Type B pancreatic cell (in vitro differentiated cells): ENCODE measurements at places on chromosomes 11 and 22.

GRCh38 chr11:57153448-57153847 is 28.3 kb upstream of the LRRC55 start:
- no peaks in the 10 kb centered on the region for H3K36me3 ChIP-seq
- H3K4me3 ChIP-seq = no peak overlapping the region
- peaks cover 12% of the 10 kb centered on the region for H3K4me1 ChIP-seq
- no peak for DNase-seq
- no peaks in the 10 kb centered on the region for H3K27me3 ChIP-seq

GRCh38 chr11:23202611-23203010 is 342.3 kb upstream of the CCDC179 start:
- H3K4me1 ChIP-seq = no peaks in the 10 kb centered on the region
- H3K27me3 ChIP-seq = no peaks in the 10 kb centered on the region
- no peak overlapping the region for H3K27ac ChIP-seq
- no peak for DNase-seq

- no peak overlapping the region for H3K4me3 ChIP-seq
- DNase-seq = no peak
- H3K27me3 ChIP-seq = no peaks in the 10 kb centered on the region
- H3K27ac ChIP-seq = no peak overlapping the region
These were observed 34.2 kb upstream of the BIRC3 start for GRCh38 chr11:102283116-102283485.

- no peaks in the 10 kb centered on the region for H3K27me3 ChIP-seq
- H3K36me3 ChIP-seq = peaks cover 10% of the 10 kb centered on the region
- DNase-seq = no peak
These were observed 6.7 kb downstream of the TMEM184B start for GRCh38 chr22:38266120-38266519.

GRCh38 chr22:23132376-23133091 is 9.3 kb downstream of the RSPH14 start:
- H3K27me3 ChIP-seq = no peaks in the 10 kb centered on the region
- H3K27ac ChIP-seq = no peak overlapping the region
- H3K4me1 ChIP-seq = peaks cover 6% of the 10 kb centered on the region
- no peaks in the 10 kb centered on the region for H3K36me3 ChIP-seq
- DNase-seq = no peak

DNA sequence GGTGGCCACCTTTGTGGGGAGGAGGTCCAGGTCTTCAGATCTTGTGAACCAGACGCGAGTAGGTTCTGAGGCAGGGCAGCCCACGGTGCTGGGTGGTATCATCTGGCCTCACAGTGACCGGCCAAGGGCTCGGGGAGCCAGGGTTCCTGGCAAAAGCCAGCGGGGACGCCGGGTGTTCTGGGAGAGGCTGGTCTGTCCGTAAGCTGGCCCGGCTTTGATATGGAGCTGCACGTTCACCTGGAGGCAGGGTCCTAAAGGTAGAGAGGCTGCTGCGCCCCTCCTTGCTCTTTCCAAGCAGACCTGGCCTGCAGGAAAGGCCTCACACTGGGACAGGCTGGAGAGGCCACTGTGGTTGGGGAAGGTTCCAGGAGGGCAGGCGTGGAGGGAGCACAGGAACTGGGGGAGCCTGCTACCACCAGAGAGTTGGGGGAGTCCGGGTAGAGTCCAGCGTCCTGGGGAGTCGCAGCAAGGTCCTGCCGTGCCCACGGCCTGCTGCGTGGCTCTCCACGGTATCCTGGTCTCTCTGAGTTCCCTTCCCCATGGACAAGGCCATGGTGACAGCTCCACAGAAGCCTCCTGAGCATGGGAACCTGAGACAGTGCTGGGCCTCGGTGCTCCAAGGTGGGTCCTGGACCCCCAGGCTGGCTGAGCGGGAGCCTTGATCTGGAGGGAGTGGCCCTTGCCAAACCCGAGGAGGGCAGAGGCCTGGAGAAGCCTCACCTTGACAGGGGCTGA is 452.4 kb upstream of the B3GAT1 start:
- no peak for DNase-seq
- H3K27me3 ChIP-seq = peaks cover 23% of the 10 kb centered on the region
- peaks cover 12% of the 10 kb centered on the region for H3K4me1 ChIP-seq
- H3K36me3 ChIP-seq = no peaks in the 10 kb centered on the region
- no peak overlapping the region for H3K4me3 ChIP-seq
